ENCODE measurements at places on chromosomes 1 and 21. TPM values are rescaled to one million over a fixed set of nuclear protein-coding genes. Genes with fewer than 3 reads are reported as not detected.

MAGI3 gene
- 14.1 TPM for total RNA-seq

PFDN2 gene
- 17.0 TPM for total RNA-seq

RCAN3 gene
- 9.9 TPM for total RNA-seq

RYR2 gene
- not detected for total RNA-seq

SH2D1B gene
- total RNA-seq = not detected

FCRL6 gene
- not detected for total RNA-seq

DCST2 gene
- total RNA-seq = not detected

ANGPTL3 gene
- not detected for total RNA-seq

RUNX3 gene
- not detected for total RNA-seq

Measured in smooth muscle cell of trachea (primary cell).